Stomach (tissue), 19 donors: ENCODE measurements at places on chromosomes 5 and 9. TPM values are rescaled to one million over a fixed set of nuclear protein-coding genes. Genes with fewer than 3 reads are reported as not detected.

The OBP2B gene
- not detected for total RNA-seq

DNA sequence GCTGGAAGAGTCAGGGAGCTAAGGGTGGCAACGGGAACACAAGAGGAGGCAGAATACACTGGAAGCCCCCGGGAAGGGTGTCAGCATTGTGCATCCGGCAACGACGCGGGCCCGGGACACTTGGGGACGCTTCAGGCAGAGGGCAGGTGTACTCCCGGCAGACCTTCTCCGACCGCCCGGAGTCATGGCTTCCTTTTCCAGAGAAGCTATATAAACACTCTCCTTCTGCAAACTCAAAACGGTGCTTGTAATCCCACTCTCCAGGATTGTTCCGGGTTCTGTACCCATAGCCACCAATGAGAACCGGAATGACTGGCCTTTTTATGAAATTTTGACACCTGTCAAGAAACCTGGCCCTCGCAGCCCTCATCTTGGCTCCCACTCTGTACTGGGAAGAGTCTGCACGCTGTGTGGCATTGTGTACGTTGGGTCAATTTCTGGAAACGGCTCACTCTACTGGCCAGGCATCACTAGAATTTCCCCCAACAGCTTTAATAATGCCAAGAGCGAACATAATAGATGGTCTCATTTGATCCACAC, 462 bp upstream of the MCC start:
- no peak overlapping the region for H3K27ac ChIP-seq
- no peak for DNase-seq
- peak overlapping the region; percentile 61 for H3K4me3 ChIP-seq

- H3K27me3 ChIP-seq = no peaks in the 10 kb centered on the region
- no peaks in the 10 kb centered on the region for H3K36me3 ChIP-seq
- peak; percentile 30 for DNase-seq
- no peak overlapping the region for H3K4me3 ChIP-seq
Observed at GRCh38 chr5:84088996-84089395, 295.7 kb downstream of the EDIL3 start.

The C5orf47 gene
- total RNA-seq = not detected

DNA sequence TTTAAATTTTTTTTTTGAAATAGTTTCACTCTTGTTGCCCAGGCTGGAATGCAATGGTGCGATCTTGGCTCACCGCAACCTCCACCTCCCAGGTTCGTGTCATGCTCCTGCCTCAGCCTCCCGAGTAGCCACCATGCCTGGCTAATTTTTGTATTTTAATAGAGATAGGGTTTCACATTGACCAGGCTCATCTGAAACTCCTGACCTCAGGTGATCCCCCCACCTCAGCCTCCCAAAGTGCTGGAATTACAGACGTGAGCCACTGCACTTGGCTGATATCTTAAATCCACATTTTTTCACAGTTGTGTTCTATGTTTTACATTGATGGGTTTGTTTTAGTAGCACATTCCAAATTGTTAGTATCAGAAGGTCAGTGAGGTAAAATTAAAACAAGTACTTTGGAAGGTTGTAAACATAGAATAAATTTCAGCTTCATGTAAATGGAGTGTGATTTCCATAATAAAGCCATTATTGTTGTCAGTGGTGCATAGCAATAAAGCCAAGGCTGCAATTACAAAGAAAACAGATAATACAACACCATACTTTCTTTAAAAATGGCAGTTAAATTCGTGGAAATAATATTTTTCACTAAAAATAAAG, 287.2 kb downstream of the ARRDC3 start:
- peaks cover 15% of the 10 kb centered on the region for H3K4me1 ChIP-seq
- no peaks in the 10 kb centered on the region for H3K36me3 ChIP-seq
- H3K27me3 ChIP-seq = no peaks in the 10 kb centered on the region

GRCh38 chr5:126801174-126801991, 24.4 kb downstream of the LMNB1 start:
- no peaks in the 10 kb centered on the region for H3K27me3 ChIP-seq
- DNase-seq = no peak
- peaks cover 10% of the 10 kb centered on the region for H3K36me3 ChIP-seq
- no peak overlapping the region for H3K4me3 ChIP-seq
- H3K4me1 ChIP-seq = no peaks in the 10 kb centered on the region

- no peak overlapping the region for H3K27ac ChIP-seq
- no peak for DNase-seq
- H3K4me3 ChIP-seq = no peak overlapping the region
- H3K36me3 ChIP-seq = no peaks in the 10 kb centered on the region
Observed at GRCh38 chr5:6676702-6677101, 36.5 kb upstream of the TENT4A start.

DNA sequence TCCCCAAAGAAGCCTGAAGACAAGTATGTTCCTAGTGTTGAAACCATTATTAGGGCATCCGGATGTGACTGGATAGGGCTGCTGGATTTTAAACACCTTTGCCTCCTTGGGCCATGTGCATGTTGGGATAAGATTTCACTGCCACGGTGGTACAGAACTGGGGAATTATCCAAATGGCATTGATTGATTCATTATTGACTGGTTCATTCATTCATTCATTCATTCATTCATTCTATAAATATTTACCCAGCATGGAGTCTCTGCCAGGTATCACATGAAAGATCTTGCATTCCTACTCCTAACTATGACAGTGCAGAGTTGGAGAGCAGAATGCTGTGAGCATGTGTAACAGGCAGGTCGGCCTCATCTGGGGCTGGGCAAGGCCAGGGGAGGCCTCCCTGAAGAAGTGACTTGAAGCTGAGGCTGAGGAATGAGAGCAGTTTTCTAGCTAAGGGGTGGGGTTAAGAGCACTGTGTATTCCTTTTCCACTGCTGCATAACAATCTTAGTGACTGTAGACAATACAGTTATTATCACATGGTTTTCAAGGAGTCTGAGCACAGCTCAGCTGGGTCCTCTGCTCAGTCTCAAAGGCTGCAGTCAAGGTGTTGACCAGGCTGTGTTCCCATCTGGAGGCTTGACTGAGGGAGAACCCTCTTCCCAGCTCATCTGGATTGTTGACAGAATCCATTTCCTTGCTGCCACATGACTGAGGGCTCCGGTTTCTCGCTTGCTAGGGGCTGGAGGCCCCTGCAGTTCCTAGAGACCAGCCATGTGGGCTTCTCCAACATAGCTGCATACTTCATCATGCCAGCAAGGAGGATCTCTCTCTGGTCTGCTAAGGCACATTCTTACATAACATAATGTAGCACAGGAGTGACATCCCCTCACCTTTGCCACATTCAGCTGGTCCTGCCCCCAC, 35.7 kb downstream of the AK8 start:
- no peak for DNase-seq
- no peaks in the 10 kb centered on the region for H3K27me3 ChIP-seq
- H3K36me3 ChIP-seq = no peaks in the 10 kb centered on the region
- H3K27ac ChIP-seq = no peak overlapping the region

The PKD2L2 gene
- total RNA-seq = not detected

DNA sequence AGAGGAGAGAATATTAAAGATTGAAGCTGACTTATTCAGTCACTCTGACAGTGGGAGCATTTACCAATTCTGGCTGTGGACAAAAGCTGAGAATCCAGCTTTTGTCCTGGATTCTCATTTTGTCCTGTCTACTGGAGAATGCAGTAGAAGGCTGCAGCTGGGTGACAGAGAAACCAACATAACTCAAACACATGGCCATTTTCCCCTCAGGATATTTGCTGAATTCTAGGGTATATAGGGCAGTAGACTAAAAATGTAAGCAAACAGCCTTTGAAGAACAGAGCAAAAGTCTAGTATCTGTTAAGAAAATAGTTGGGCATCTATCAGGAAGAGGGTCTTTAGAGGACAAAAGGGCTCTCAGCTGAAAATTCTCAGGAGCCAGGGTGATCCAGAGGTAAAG, 20.6 kb downstream of the ZNF484 start:
- H3K4me3 ChIP-seq = no peak overlapping the region
- no peak overlapping the region for H3K27ac ChIP-seq
- DNase-seq = no peak
- H3K27me3 ChIP-seq = no peaks in the 10 kb centered on the region
- no peaks in the 10 kb centered on the region for H3K4me1 ChIP-seq

- no peak overlapping the region for H3K4me3 ChIP-seq
- no peaks in the 10 kb centered on the region for H3K36me3 ChIP-seq
- H3K4me1 ChIP-seq = peaks cover 47% of the 10 kb centered on the region
- H3K27ac ChIP-seq = peak overlapping the region; percentile 84
- no peaks in the 10 kb centered on the region for H3K27me3 ChIP-seq
Observed at GRCh38 chr5:125410537-125411070, 664.2 kb upstream of the ZNF608 start.

The SHC3 gene
- total RNA-seq = 1.7 TPM

- no peak for DNase-seq
- peaks cover 46% of the 10 kb centered on the region for H3K4me1 ChIP-seq
- H3K36me3 ChIP-seq = peaks cover 75% of the 10 kb centered on the region
- H3K27me3 ChIP-seq = no peaks in the 10 kb centered on the region
Observed at GRCh38 chr5:40831346-40832210, 3.4 kb downstream of the RPL37 start.

DNA sequence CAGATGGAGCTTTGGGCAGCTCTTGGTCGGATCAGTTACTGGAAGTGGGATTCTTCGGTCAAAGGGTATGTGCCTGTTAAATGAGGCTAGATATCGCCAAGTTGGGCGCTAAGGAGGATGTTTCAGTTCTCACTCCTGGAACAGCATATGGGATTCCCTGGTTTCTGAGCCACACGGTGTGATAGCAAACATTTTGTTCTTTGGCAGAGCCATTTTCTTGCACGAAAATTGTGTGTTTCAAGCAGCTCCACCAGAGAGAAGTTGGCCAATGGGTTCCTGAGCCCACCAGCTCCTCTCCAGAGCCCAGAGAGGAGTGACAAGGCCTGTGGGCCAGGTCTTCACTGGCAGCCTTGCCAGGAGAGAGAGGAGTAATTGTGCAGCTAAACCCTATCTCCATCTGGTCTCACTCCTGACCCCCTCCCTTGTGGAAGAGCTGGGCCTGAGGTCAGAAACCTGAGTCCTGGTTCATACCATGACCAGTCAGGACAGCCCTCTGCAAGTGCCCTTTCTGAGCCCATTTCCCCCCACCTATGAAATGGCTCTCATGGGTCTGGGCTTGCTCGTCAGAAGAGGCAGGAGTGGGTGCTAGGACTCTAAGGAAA, 10.7 kb upstream of the SLC6A7 start:
- H3K27me3 ChIP-seq = peaks cover 3% of the 10 kb centered on the region
- H3K4me3 ChIP-seq = no peak overlapping the region
- DNase-seq = no peak
- peaks cover 13% of the 10 kb centered on the region for H3K4me1 ChIP-seq
- no peak overlapping the region for H3K27ac ChIP-seq

The ACOT12 gene
- total RNA-seq = not detected

GRCh38 chr9:136975644-136976043, 1.7 kb upstream of the PTGDS start:
- no peak for DNase-seq
- peaks cover 6% of the 10 kb centered on the region for H3K27me3 ChIP-seq
- no peaks in the 10 kb centered on the region for H3K36me3 ChIP-seq

GRCh38 chr5:52943285-52943684, 45.9 kb upstream of the ITGA2 start:
- no peak for DNase-seq
- H3K27ac ChIP-seq = no peak overlapping the region
- H3K4me3 ChIP-seq = no peak overlapping the region
- H3K4me1 ChIP-seq = peaks cover 10% of the 10 kb centered on the region
- no peaks in the 10 kb centered on the region for H3K27me3 ChIP-seq
- H3K36me3 ChIP-seq = peaks cover 31% of the 10 kb centered on the region

The NPR2 gene
- 75.5 TPM for total RNA-seq

DNA sequence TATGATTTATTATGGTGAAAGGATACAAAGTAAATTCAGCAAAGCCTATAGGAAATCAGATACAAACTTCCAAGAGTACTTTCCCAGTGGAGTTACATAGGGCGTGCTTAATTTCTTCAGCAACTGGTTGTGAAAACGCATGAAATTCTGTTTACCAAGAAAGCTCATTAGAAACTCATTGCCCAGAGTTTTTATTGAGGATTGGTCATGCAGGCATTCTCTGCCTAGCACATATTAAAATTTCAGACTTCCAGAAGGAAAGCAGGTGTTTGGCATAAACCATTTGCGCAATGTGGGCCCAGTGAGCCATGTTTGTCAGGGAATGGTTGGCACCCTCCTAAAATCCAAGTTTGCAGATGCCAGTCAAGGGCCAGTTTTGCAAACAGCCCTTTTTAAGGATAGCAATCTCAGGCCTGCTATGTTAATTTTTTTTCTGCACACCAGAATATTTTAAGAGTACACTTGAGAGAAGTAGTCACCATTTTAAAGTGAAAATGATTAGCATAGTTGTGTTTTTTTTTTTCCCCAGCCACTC, 311.1 kb upstream of the CHD1 start:
- H3K4me1 ChIP-seq = no peaks in the 10 kb centered on the region
- H3K27me3 ChIP-seq = no peaks in the 10 kb centered on the region
- H3K4me3 ChIP-seq = no peak overlapping the region
- H3K27ac ChIP-seq = no peak overlapping the region
- H3K36me3 ChIP-seq = no peaks in the 10 kb centered on the region

The GABRB2 gene
- total RNA-seq = 0.14 TPM

DNA sequence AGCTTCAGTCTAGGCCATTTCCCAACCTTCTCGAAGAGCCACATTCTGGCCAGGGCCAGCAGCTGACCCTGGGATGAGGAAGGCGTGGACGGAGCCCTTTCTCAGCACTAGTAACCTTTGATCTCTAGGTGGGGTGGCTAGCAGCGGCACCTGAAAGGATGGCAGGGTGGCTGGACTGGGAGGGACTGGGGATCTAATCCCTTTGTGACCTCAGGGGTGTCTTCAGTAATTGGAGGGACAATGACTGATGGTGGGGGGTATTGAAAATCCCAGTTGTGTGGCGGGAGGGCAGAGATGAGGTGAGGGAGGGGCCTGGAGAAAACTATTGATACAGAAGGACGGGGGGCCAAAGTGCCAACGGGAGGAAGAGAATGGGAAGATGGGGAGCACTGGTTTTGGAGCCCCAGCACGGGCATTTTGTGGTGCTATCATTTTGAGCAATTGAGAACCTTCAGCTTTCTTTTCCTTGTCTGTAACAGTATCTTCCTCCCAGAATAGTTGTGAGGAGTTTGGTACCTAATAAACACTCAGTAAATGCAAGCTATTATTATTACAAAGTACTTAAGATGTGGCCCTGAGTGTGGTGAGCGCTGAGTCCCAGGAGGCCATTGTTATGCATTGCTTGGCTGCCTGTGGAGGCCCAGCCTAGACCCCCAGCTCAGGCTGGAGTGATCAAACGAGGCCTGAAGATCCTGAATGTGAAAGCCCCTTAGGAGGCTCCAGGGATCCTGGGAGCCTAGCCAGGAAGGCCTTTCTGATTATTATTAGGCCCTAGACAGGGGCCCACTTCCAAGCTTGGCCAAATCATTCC, 37.3 kb upstream of the UBE2D2 start:
- no peak overlapping the region for H3K27ac ChIP-seq
- no peaks in the 10 kb centered on the region for H3K27me3 ChIP-seq
- H3K36me3 ChIP-seq = no peaks in the 10 kb centered on the region
- no peaks in the 10 kb centered on the region for H3K4me1 ChIP-seq
- H3K4me3 ChIP-seq = no peak overlapping the region

The HSD17B3 gene
- total RNA-seq = not detected

The CPLANE1 gene
- 9.0 TPM for total RNA-seq

GRCh38 chr9:78004478-78005229, 27.0 kb downstream of the GNAQ start:
- peak overlapping the region; percentile 48 for H3K27ac ChIP-seq
- no peak overlapping the region for H3K4me3 ChIP-seq
- no peak for DNase-seq
- H3K4me1 ChIP-seq = peaks cover 88% of the 10 kb centered on the region
- no peaks in the 10 kb centered on the region for H3K36me3 ChIP-seq

GRCh38 chr5:176519810-176520720, 17.1 kb downstream of the RNF44 start:
- no peaks in the 10 kb centered on the region for H3K4me1 ChIP-seq
- H3K27me3 ChIP-seq = no peaks in the 10 kb centered on the region
- no peak overlapping the region for H3K27ac ChIP-seq
- DNase-seq = no peak

- DNase-seq = peak; percentile 59
- H3K4me3 ChIP-seq = no peak overlapping the region
- peak overlapping the region; percentile 39 for H3K27ac ChIP-seq
- H3K36me3 ChIP-seq = no peaks in the 10 kb centered on the region
Observed at GRCh38 chr9:104091708-104092107, 2.4 kb upstream of the SMC2 start.

The PITX1 gene
- total RNA-seq = 58.5 TPM

The OGN gene
- total RNA-seq = 138 TPM
